Jurkat, Clone E6-1 (cell line): ENCODE measurements at places on chromosomes 16 and 17.
A peak's percentile ranks its signal among the peaks of the same experiment; 100 is the strongest.

DNA sequence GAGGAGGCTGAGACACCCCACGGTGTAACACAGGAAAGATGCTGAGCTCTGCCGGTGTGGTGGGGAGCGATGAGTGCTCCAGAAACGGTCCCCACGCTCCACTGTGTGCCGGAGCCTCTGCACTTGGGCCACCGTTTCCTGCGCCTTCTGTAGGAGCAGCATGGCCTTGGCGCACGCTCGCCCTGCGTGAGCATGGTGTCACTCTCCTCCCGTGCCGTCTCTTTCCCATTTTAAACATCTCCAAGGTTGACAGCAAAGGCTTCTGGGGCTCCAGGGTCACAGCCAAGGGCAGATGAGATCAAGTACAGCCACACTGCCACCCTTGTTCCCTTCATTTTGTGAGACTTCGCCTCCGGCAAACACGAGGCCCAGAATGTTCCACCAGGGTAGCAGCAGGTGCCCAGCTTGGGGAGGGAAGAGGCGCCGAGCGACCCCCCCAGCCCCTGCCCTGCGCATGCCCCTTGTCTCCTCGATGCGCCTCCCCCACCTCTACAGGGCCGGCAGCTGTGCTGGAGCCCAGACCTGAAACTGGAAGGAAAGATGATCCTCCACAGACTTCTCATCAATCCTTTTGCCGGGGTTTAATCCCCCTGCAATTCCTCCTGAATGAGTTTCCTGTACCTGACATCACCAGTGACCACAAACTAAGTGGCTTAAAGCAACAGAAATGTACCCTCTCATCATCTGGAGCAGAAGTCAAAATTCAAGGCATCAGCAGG, 19.9 kb upstream of the OSGIN1 start:
- DNase-seq = no peak

DNA sequence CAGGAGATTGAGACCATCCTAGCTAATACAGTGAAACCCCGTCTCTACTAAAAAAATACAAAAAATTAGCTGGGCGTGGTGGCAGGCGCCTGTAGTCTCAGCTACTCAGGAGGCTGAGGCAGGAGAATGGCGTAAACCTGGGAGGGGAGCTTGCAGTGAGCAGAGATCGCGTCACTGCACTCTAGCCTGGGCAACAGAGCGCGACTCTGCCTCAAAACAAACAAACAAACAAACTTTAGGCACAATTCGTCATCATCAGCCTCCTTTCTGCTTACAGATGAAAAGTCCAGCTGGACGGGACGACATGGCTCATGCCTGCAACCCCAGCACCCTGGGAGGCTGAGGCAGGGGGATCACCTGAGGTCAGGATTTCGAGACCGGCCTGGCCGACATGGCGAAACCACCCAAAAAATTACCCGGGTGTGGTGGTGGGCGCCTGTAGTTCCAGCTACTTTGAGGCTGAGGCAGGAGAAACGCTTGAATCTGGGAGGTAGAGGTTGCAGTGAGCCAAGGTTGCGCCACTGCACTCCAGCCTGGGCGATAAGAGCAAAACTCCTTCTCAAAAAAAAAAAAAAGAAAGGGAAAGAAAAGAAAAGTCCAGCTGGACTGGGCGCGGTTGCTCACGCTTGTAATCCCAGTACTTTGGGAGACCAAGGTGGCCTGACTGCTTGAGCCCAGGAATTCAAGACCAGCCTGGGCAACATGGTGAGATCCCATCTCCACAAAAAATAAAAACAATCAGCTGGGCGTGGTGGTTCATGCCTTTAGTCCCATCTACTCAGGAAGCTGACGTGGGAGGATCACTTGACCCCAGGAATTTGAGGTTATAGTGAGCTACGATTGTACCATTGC, 1.5 kb upstream of the SPIRE2 start:
- no peak for DNase-seq

DNA sequence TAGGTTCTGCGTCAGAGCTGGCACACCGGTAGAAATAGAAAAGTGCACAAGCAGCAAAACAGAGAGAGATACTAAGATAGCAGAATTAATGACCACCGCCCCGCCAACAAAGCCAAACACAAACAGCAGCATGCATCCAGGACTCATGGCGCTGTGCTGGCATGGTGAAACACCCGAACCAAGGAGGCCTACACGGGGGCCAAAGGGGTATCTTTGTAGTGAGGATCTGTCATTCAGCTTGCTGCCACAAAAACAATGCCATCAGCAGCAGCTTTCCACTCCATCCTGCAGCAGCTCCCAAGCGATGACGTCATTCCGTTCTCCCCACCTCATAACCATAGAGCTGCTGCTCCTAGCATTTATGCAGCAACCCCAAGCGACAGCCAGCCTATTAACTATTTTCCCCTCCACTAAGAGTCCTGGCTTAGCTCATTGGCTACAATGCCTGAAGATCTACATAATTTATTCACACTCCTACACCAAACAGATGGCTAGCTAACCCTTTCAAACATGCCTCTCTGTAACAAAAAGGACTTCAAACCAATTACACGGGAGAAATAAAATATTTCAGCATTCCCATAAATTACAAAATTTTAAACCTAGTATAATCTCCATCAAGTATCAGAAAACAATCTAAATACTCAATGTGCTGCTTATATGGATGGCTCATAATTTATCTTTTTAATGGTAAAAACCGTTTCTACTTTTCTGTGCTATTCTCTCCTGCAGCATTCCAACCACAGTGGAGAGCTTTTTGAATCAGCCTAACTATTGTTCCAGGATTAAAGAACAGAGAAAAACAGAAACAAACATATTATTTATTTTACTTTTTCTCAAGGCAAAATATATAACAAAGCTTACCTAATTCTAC, 73.9 kb downstream of the SPAG9 start:
- DNase-seq = no peak

DNA sequence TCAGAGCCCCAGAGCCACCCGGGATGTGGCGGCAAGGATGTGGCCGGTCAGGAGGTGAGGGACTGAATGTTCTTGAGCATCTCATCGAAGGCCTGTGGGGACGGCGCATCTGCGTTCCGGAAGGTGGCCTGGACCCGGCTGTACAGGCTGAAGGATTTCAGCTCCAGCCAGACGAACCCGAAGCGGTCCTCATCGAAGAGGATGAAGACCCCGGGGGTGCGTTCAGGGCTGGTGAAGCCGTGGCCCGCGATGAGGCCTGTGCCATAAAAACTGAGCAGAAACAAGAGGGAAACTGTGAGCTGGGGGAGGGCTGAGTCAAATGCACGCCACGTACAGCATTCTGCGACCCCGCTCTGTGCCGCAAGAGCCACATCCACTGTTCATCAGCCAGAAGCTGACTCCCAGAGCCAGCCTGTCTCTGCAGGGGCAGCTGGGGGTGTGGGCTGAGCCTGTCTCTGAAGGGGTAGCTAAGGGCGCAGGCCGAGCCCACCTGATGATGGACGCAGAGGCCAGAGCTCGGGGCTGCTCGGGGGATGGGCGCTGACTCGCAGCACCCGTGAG, 14.1 kb upstream of the C16orf95 start:
- no peak for DNase-seq

GRCh38 chr17:17363638-17364337, 60.6 kb downstream of the NT5M start:
- no peak for DNase-seq

DNA sequence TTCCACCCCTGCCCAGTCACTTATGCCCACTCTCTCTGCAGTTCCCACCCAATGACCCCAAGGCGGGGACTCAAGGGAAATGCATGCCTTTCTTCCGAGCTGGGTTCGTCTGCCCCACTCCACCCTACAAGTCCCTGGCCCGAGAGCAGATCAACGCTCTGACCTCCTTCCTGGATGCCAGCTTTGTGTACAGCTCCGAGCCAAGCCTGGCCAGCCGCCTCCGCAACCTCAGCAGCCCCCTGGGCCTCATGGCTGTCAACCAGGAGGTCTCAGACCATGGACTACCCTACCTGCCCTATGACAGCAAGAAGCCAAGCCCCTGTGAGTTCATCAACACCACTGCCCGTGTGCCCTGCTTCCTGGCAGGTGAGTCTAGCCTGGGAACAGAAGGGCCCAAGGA, 13.8 kb downstream of the LPO start:
- no peak for DNase-seq

DNA sequence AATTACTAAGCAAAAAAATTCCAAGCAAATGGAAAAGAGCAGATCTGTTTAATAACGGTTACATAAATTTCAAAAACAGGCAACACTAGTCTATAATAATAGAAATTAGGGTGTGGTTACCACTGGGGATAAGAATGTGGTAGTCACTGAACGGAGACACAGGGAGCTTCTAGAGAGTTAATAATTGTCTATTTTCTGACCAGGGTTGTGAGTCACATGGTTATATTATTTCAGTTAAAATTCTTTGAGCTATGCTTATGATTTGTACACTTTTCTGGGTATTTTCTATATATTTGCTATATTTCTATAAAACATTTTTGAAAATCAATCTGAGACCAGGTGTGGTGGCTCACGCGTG, 433.9 kb upstream of the MAF start:
- DNase-seq = no peak

DNA sequence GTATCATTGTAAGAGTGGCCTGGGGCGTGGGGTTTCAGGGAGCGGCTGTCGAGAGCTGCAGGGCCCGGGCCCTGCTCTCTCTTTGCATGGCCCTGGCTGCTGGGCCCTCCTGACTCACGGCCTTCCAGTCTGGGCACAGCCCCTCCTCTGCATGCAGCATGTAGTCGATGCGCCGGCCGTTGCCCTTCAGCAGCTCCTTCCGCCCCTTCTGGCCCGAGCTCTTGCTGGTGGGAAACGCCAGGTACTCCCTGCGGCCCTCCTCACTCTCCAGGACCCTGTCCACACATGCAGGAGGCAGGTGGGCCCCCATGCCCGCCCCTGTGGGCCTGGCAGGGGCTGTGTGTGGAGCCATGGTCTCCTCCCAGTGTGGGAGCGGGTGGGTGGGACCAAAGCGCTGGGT, 50.7 kb downstream of the PRMT7 start:
- no peak for DNase-seq

DNA sequence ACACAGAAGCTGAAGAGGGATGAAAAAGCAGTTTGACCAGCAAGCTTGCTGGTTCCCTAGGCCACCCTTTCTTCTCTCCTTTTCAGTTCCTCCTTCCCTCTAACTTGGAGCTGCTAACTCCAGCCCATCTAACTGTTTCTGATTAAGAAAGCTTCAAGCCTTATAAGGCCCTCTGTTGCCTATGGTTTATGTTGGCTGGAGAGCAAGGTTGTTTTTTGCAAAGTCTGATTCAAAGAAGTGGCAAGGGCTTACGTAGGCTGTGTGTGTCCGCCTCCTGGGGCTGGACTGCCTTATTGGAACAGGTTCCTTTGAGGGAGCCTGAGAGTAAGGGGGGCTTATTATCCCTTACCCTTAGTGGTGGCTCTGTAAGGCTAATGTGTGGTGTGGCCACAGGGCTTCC, 7.1 kb downstream of the AKAP1 start:
- no peak for DNase-seq

DNA sequence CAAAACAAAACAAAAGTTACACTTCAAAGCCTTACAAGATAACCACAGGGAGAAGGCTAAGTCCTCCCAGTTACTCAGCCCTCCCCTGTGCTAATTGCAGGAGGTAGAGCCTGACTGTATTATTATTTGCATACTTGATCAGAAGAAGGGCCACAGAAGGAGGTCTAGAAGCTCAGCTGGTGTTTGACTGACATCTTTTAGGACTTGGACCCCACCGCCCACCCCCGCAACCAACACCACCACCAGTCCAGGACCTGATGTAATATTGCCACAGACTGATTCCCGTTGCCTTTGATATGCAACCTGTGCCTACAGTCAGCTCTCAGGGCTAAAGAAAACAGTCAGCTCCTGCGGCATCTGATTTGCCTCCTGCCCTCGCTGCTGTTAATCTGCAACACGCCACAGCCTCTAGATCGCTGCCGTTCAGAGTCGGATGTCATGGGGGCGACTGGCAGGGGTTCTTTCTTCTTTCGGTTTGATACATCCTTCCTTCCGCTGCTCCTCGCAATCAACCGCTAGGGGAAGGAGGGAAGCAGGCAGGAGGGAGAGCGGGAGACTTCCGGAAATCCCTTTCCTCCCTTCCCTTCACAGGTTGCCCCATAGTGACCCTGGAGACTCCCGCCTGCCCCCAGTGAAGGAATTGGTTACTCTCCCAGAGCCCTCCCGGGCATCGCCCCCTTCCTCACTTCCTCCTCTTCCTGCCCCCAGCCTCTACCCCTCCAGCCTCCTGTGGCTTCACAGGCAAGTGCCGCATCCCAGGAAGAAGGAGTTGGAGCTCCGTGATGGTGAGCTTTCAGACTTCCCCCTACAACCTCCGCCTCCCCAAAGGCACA, 90.5 kb upstream of the SOX9 start:
- DNase-seq = peak; percentile 64

GRCh38 chr17:37818689-37819088, 73.8 kb upstream of the HNF1B start:
- DNase-seq = no peak

DNA sequence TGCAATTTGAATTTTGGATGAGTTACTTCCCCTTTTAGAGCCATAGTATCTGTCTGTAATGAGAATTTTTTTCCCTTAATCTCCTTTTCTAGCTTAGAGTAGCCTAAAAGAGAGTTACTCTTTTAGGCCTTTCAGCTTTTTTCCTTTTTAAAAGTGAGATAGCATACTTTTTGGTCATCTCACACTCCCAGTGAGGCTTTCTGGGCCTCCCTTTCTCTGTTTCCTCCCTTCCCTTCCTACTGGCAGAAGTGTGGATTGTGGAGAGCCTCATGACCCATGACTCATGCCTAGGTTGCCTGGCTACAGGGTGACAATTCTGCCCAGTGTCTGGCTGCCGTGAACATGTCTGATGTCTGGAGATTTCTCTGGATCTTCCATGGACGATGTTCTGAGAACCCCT, 15.2 kb downstream of the KRT23 start:
- DNase-seq = no peak

DNA sequence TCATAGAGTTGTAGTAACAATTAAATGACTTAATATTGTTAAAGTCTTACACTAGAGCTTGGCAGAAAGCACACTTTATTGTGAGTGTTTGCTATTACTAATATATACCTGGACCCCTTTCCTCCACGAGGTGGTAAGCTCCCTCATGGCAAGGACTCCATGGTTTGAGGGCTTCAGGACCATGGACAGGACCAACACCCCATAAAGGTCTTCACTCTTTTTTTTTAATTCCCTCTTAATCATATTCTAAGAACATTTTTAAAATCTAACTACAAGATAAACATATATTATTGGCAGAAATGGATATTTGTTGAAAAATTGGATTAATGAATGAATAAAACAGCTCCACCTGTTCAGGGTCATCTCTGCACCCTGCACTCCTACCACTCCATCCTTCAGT, 154.5 kb downstream of the CBLN1 start:
- peak; percentile 37 for DNase-seq

DNA sequence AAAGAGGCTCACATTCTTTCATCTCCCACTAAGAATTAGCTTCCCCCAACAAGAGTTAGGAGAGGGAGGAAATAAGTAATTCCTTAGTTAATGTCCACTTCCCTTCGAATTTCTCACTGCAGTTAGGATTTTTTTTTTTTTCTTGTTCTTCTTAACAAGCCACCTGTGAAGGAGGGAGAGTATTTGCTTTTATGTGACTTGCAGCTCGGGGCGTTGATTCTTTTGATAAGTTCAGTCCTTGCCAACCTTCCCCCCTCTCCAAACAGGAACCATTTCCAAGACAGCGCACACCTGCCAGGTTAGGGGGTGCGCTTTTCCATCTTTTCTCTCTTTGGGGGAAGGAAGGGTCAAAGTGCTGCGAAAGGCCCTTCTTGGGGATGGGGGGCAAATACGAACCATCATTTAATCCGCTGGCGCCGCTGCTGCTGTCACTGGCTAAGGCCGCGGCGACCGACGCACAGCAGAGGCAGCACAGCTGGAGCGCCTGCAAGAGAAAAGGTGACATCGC, 758 bp downstream of the ADAMTS18 start:
- DNase-seq = no peak
